ENCODE measurements at places on chromosomes 7 and 10. TPM values are rescaled to one million over a fixed set of nuclear protein-coding genes. Genes with fewer than 3 reads are reported as not detected.

DNA sequence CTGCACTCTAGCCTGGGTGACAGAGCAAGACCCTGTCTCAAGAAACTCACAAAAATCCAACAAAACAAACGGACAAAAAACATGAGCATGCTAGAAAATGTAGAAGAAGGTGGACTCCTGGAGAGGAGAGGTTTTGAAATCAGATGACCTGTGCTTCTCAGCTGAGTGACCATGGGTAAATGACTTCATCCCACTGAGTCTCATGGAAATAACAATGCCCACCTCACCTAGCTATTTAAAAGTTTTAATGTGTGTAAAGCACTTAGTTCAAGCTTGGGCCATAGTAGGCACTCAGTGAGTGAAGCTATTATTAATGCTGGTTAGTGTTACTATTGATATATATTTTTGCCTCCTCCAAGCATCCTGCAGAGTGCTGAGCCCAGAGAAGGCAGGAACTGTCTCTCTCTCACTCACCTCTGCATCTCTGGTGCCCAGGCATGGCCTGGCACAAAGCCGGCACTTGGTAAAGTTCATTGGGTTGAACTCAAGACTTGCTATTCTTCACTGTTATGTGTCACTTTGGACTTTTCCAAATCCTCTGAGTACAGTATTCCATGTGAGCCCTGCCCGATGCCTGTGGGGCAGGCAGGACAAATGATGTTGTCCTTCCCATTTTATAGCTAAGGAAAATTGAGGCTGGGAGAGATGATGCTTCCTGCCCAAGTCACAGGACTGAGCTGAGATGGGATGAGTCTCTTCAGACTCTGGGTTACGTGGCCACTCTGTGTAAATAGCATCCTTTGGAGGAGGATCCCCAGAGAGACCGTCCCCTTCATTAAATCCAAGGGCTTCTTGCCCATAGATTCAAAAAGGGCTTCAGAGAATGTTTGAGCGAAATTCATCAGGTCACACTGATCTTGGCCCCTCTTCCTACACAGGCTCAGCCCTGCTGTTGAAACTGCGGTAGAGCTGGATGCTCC, 81.4 kb upstream of the EMX2 start:
- no peak for DNase-seq

DNA sequence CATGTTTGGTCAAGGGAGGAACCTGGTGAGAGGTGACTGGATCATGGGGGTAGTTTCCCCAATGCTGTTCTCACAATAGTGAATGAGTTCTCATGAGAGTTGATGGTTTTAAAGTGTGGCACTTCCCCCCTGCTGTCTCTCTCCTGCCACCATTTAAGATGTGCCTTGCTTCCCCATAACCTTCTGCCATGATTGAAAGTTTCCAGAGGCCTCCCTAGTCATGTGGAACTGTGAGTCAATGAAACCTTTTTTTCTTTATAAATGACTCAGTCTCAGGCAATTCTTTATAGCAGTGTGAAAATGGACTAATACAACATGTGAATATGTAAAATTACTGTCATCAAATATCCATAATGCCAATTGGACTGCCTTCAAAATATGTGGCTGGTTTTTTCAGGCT, 165.5 kb upstream of the TARP start:
- DNase-seq = no peak

The HOXA4 gene
- not detected for total RNA-seq

The HOXA1 gene
- not detected for total RNA-seq

DNA sequence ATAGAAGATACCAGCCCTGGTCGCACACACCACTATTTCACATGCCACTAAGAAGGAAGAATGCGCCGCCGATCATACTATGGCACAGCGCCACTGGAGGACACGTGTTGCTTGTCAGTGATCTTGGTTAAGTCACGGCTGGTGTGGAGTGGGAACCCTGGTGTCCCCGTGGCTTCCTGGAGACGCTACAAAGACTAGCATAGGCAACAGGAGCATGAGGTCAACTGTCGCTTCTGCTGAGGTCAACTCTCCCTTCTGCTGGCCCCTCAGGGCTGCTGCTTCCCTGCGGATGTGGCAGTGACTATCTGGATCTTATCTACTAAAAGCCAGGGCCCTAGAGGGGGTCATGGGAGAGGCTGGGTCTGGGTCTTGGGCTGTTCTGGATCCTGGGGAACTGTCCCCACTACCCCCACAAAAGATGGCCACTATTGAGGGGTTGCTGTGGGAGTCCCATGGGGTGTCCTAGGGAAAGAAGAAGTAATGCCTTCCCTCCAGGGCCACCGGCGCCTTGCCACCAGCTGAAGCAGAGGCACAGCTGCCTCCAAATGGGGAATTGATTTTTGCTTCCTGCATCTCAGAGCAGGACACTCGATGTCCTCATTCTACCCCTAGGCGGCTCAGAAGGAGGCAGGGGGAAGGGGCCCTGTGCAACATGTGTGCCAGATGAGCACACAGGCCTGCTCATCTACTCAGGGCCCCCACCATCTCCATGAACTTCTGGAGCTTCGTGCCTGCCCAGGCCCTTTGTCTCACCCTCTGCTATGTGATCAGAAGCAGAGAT, 76.6 kb upstream of the PPIF start:
- DNase-seq = no peak

DNA sequence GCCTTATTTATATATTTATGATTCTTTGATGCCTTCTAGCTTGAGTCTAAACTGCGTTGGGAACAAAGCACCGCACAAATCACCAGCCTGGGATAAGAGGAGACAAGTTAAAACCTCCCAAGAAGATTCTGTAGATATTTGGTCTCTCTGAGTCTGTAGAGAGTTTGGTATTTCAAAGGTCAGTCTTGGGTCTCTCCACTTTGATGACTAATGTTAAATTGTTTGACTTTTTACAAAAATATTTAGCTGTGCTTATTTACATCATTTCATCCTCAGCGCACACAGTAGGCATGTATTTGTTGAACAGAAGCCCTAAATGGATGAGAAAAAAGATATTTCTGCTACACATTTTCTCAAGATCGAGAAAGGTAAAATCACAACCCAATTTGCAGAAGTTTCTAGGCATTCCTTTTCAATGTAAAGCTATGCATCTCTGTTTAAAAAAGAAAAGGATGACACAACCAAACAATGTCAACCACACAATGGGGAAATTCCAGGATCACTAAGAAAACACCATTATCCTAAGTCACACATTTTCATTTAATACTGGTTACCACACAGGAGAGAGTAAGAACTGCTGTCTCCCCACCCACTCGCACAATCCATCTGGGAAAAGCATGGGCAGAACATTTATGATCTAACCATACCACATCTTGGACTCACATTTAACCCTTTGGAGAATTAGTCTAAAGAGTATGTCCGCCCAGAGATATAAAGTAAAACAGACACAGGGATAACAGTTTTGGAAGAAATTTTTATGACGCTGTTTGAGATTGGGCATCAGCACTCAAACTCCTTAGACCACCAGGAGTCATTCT, 4.4 kb downstream of the CDK6 start:
- DNase-seq = no peak

DNA sequence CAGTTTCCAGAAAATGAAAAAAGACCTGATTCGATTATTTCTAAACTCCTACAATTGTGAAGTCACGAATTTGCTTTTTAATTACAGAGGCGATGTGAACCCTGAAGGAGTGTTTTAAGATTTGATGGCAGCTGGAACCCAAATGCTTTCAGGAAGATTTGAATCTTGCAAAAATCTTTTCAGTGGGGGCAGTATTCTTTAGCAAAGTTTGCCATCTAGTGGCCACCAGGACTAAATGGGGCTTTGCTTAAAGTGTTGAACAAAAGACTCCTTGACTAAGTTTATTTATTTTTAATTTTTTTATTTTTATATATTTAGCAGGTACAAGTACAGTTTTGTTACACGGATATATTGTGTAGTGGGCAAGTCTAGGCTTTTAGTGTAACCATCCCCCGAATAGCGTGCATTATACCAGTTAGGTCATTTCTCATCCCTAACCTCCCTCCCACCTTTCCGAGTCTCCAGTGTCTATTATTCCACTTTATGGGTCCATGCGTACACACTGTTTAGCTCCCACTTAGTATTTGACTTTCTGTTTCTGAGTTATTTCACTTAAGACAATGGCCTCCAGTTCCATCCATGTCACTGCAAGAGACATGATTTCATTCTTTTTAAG, 98.8 kb downstream of the CACNB2 start:
- no peak for DNase-seq

DNA sequence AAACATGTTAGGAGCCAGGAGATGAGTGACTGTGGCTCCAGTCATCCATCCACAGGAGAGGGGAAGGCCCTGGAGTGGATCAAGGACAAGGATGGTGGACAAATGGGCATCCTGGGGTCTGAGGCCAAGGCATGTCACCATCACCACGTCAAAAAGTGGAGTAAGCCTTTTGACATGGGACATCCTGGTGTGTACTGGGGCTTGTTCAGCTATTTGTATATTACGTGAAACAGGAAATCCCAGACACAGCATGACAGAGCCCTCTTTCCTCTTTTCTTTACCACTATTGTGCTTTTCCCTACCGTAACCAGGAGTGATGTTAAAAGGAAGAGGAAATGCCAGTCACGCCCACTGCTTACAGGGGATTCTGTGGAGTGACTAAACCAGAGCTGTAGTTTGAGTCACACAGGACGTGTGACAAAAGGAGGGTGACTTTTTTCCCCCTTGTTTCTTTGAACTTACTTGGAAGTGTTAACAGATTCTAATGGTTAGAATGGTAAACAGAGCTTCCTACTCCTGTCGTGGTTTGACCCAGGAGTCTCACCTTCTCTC, 15.4 kb downstream of the ACSL5 start:
- DNase-seq = no peak

DNA sequence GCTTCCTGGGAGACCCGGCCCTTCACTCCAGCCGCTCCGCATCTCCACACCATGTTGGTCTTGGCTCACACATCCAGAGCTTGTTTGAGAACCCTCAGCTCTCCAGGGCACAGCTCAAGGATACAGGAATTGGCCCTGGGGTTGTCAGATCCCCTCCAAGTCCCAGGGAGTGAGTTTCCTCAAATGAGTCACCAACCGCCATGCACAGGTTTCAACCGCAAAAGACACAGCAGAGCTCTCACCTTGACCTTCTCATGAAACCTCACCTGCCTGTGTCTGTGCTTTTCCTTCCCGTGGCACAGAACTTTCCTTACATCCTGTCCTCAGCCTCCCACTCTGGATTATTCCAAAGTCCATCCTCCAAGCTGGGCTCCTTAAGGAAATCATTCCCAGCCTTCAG, 20.6 kb downstream of the AZGP1 start:
- no peak for DNase-seq

GRCh38 chr10:70333268-70333667, 49.2 kb downstream of the LRRC20 start:
- DNase-seq = no peak

The ZSCAN21 gene
- 14.6 TPM for total RNA-seq

DNA sequence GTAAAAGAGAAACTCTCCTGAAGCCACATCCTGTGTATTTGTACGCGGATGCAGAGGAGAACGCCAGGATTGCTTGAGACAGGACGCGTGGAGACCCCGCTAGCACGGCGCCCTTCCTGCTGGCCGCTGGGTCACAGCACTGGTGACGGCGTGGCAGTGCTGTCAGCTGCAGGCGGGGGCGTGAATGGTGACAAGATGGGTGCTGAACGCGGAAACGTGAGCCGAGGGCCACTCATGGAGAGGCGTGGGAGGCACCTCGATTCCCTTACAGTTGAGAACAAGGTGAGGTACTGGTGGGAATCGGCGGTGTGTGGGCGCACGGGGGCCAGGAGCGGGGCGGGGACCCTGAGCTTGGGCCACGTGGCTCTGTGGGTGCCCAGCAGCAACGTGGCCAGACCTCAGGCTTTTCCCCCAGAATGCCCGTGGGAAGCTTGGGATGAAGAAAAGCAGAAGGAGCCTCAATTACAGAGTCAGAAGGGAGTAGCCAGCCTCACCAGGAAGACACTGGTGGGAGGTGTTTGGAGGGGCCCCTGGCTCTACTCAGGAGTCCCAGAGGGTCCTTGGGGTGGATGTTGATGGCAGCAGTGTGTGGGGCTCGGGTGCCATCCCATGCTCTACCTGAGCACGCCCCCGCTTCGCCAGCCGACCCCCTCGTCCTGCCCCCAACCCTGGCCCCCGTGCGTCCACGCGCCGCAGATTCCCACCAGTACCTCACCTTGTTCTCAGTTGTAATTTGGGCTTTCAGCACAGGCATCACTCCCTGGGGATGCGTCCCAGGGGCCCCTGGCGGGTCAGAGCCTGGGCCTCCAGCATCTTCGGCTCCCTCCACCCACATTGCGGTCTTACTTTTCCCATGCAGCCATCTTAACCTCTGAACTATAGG, 208.4 kb upstream of the TCERG1L start:
- peak; percentile 78 for DNase-seq

The ZNF479 gene
- not detected for total RNA-seq

- no peak for DNase-seq
These were observed 104.3 kb downstream of the CLEC2L start for GRCh38 chr7:139627831-139628230.

DNA sequence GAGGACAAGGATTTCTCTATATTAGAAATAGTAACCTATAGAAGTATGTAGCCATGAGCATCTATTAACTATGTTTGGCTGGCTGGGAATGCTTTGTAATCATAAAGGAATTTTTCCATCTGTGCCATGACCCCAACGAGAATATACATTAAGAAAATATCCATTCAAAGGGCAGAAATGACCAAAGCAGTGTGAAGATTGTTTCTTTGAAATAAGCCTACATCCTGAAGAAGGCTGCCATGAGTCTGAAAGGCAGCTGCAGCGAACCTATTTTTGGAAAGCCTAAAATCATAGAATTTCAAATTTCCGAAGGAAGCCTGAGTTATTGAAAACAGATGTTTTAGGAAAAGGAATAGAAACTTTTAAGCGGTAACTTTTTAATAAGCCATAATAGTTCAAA, 244.2 kb upstream of the FOXK1 start:
- no peak for DNase-seq

DNA sequence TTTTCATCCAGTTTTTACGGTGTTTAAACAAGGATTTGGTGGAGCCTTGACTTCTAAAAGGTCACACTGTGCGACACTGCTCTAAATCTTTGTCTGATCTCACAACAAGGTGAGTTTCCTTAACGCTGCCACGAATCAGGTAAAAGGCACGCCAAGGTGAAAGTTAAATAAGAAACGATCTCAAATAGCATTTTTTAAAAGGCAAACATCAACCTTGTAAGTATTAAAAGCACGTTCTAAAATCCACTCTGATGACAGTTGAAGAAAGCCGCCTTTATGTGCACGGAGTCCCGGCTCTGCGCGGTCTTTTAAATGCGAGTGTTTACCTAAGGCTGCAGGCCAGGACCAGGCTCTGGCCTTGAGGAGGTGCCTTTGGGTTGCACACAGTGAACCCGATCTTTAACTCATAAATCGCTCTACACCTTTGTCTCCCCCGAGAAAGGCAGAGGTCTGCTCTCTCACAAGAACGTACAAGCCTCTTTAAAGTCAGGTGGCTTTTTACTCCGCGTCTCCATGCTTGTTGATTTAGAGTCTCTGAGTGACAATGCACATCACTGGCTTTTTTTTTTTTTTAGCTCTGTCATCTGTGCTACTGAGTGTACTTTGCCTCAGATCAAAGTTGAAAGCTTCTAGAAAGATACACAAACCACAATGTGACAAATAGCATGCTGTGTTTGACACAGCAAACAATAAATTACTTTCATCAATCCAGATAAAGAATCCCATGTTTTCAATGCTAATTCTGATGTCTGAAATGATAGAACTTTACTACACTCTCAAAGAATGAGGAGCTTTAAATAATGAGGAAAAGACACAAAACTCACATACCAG, 25.9 kb upstream of the RNF32 start:
- DNase-seq = no peak

- DNase-seq = no peak
These were observed 14.0 kb upstream of the SEM1 start for GRCh38 chr7:96723622-96724021.

The DMBT1 gene
- total RNA-seq = 0.08 TPM

Measured in osteocyte (in vitro differentiated cells).